Left ventricle myocardium superior (tissue), 1 donor: ENCODE measurements at places on chromosomes 6 and 20. TPM values are rescaled to one million over a fixed set of nuclear protein-coding genes. Genes with fewer than 3 reads are reported as not detected.

- DNase-seq: no peak
These were observed 239.6 kb downstream of the GRIK2 start for GRCh38 chr6:101633081-101633480.

- DNase-seq: peak; percentile 92
These were observed at the start of gene SNX21 for GRCh38 chr20:45833030-45833882. Gene SNX21, plus strand, starts transcription at chr20:45833799. Its CDS starts 121 bp downstream, at chr20:45833920.

DNA sequence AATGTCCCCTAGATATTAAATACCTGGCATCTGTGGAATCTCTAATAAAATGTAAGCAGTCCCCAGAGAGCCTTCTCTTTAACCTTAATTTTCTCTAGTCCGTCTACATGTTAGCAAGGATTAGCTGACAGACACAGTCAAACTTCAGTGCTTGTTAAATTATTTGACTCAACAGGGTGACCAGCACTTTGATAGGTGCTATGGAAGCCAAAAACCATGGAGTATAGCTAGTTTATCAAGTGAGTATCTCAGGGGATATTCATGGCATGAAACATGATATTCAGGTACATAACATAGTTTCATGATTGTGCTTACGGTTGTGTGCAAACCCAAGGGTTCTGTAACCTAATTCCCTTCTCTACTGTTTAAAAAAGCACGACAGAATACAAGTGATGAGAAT lies 3.9 kb downstream of the RHAG start:
- no peak for DNase-seq

GRCh38 chr6:105849746-105850145 lies 236.4 kb upstream of the PRDM1 start:
- DNase-seq: no peak

GRCh38 chr6:142833054-142833453 lies 111.9 kb downstream of the HIVEP2 start:
- no peak for DNase-seq

DNA sequence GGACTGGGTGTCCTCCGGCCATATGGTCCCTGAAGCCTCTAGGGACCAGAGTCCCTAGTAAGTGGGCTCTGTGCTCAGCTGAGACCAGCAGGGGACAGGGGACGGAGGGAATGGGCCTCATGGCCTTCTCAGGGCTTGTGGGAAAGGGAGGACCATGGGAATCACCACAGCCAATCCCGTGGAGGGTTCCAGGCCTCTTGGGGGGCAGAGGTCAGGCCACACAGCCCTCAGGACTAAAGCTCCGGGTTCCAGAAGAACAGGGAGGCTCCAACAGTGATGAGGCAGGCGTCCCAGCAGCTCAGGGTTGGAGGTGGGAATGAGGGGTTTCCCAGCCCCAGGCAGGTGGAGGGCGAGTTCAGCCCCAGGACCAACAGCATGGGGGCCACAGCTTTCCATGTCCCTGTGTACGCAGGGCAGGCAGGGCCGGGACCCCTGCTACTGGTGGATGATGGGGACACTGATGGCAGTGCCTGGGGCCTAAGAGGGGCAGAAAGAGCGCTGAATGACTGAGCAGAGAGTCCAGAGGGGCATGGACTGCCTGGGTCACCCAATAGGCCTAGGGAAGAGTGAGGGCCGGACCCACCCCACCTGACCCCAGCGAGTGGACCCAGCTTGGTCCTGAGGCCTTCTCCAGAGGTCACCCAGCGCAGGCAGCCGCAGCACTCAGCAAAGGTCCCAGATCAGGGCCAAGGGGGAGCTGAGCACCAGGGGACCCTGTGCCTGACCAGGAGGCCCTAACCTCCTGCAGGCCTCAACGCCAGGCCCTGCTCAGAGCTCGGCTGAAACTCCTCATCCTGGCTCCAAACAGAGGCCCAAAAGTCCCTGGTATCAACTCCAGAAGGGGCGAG lies 8.8 kb downstream of the MYL9 start:
- DNase-seq: peak; percentile 51

- no peak for DNase-seq
These were observed 35.9 kb downstream of the MAS1 start for GRCh38 chr6:159926542-159927203.

DNA sequence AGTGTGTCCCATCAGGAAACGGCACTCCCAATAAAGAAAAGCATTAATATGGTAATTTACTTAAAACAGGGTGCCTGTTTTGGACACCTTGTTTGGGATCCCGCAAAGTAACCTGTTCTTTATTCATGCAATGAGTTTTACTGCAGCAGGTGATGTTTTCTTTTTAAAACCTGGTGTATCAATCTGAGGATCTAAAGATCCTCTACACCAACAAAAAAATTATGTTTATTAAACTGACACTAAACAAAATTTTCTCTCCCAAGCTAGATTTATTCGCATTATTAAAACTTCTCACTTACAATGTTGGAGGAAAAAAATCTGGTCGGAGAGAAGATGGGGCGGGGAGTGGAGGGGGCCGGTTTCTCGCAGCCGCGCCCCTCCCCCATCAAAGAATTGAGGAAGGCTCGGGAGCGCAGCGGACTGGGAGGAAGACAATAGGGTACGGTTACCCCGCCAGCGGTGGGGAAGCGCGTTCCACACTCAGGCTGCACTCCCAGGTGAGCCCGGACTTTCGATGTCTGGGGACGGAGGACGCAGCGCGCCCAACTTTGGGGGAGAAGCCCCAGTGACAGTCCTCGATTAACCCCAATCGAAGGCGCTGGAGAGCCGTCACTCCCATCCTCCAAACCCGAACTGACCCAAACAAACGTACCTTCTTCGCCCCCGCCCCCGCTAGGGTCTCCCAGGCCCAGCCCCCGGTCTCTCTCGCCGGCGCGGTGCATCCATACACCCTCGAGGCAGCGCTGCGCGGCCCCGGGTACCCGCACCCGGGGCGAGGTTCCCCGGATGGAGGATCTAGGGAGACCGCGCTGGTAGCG lies 1.3 kb downstream of the CD24 start:
- peak; percentile 28 for DNase-seq

DNA sequence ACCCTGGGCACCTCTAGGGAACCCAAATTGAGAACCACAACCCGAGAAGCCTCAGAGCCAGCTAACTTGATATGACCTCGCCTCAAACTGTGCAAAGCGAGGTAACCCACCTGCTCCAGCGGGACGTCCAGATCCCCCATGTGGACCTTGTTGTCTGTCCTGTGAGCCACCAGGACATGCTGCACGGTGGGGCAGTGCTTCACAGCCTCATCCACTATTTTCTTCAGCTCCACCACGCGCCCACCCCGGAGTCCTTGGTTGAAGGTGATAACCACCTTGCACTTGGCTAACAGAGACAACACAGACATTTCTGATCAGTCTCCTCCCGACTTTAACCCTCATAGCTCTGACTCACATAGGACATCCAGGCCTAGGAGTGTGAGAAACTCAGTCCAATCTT lies 30.8 kb upstream of the APMAP start:
- no peak for DNase-seq

DNA sequence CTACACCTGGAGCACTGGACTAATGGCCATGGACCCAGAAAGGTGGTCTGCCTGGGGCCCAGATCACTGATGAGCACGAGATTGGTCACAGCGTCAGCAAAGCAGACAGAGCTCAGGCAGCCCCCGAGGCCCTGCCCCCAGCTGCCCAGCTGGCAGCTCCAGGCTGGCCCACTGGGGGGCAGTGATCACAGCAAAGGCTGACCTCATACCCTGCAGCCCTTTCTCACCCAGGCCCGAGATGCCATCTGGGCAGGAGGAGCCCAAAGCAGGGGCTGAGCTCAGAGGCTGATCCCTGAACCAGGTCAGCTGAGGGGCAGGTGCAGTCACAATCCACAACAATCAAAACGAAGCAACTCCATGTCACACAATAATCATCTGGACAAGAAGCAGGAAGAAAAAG lies 4.1 kb downstream of the MAP1LC3A start:
- DNase-seq: no peak

GRCh38 chr6:126170978-126171382 lies 168.9 kb upstream of the CENPW start:
- no peak for DNase-seq

DNA sequence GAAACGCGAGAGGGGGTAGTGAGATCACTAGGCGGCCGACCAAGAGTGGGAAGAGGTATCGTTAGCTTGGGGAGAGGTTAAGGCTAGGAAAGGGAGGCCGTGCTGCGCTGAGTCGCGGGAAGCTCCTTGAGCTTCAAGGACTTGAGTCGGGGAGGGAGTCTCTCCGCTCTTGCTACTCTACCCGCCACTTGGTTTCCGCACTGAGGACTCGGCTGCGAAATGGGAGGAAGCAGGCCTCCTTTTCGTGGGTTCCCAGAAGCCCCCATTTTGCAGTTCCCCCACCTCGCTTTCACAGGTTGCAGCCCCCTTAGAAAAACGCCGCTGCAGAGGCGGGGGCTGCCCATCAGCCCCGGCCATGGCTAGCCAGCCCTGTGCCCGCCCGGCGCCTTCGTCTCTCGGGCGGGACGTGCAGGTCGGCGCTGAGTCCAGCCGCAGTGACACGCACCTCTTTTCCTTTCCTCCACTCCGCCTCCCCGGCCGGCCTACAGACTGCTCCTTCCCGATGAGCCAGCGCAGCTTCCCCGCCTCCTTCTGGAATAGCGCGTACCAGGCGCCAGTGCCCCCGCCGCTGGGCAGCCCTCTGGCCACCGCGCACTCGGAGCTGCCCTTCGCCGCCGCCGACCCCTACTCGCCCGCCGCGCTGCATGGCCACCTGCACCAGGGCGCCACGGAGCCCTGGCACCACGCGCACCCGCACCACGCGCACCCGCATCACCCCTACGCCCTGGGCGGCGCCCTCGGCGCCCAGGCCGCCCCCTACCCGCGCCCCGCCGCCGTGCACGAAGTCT lies 4.9 kb downstream of the VGLL2 start:
- DNase-seq: peak; percentile 37

DNA sequence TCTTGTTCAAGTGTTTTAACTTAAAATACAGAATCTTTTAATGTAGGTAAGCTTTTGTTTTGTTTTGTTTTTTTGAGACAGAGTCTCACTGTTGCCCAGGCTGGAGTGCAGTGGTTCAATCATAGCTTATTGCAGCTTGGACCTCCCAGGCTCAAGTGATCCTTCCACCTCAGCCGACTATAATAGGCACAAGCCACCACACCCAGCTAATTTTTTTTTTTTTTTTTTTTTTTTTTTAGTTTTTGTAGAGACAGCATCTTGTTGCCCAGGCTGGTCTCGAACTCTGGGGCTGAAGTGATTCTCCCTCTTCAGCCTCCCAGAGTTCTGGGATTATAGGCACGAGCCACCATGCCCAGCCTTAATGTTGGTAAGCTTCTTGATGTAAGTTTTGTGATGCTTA lies 3.3 kb downstream of the EFHC1 start:
- no peak for DNase-seq

- DNase-seq: peak; percentile 56
These were observed 12.8 kb downstream of the SNX14 start for GRCh38 chr6:85580878-85581267.

- peak; percentile 71 for DNase-seq
These were observed at the start of gene MOXD1 for GRCh38 chr6:132400883-132401617. Gene MOXD1, minus strand, starts transcription at chr6:132401475. Its CDS starts 49 bp downstream, at chr6:132401426.

DNA sequence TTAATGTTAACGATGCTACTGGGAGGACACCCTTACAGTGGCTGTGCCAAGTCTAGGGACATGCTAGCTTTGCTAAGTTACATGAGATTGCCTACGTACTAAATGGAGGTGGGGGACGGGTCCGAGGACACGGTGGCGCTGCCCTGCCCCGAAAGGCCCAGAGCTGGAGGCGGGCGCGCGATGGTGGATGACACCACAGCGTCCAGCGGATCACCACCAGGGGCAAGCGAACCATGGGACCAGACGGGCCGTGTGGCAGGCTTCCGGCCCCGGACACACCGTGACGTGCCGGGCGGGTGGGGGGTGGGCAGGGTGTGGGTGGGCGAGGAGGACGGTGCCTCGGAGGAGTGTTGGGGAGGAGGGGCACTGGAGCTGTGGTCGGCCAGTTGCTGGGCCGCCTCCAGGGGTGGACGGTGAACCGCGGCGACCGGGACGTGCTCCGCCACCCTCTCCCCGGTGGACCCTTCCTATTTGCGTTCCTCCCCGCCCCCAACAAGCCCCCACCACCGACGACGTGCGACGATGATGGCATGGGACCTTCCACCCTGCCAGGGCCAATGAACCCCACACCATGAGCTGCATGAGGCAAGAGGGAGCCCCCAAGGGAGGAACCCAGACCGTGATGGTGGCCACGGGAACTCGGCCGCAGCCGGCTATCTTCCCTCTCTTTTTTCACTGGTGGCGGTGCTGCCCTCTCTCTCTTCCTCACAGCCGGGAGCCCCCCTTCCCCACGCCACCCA lies 773.3 kb upstream of the DEFB115 start:
- DNase-seq: no peak

GRCh38 chr6:133671376-133671775 lies 217.5 kb upstream of the TCF21 start:
- no peak for DNase-seq

DNA sequence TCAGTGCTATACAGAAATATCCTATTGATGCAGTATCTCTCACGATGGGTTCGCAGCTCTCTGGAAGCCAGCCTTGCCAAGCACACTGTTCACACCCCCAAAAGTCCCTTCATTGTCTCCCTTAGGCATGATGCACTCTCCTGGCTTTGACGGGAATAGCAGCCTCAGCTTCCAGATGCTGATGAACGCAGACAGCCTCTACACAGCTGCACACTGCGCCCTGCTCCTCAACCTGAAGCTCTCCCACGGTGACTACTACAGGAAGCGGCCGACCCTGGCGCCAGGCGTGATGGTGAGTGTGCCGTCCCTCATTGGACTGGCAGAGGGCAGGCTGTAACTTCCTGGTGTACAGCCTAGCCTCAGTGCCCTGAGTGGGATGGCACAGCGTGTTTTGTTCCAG lies 60.0 kb upstream of the PBOV1 start:
- DNase-seq: no peak

GRCh38 chr20:50957276-50957675 lies 1.1 kb downstream of the DPM1 start:
- DNase-seq: no peak

DNA sequence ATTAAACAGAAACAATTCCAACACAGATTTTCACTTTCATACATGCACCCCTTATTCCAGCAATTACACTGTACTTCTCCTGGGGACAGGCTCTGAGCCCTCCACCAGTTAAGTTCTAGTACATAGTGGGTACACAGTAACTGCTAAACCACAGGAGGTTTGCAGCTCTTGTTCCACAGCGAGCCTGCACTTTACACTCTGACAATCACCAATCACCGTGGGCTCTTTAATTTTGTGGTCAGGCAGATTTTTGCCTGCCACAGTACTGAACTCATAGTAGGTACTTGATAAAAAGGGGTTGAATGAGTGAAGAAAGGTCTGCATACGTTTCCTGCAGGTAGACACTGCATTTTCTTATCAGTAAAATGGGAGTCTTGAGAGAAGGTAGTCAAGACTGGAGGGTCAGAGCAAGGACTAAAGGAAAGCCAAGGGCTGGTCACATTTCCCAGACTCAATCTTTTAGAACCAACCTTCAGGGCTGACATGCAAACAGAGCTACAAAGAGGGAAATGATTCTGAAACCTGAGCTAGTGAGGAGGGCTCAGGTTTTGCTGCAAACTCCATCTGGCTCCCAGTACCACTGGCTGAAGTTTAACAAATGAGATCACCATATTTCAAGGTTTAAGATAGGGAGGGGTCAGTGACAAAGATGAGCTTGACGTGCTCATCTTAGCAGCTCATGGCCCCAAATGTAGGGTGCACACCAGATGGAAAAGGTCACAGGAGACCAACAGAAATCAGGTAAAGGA lies 404.6 kb downstream of the BTBD9 start:
- DNase-seq: no peak

- no peak for DNase-seq
These were observed 14.1 kb upstream of the ZSCAN12 start for GRCh38 chr6:28413681-28414080.

Gene PSMG4
- 7.2 TPM for total RNA-seq

Gene MAFB
- 12.9 TPM for total RNA-seq

Gene IL17A
- not detected for total RNA-seq

Gene PTK7
- 2.1 TPM for total RNA-seq

Gene CST7
- 0.92 TPM for total RNA-seq

Gene NCOA7
- total RNA-seq: 10.2 TPM

Gene EMILIN3
- 4.3 TPM for total RNA-seq

Gene LY6G6D
- not detected for total RNA-seq

Gene ZSCAN12
- total RNA-seq: 1.9 TPM

Gene PDYN
- not detected for total RNA-seq
